Spinal cord (tissue), 10 donors: ENCODE measurements at places on chromosomes 7 and 10. TPM values are rescaled to one million over a fixed set of nuclear protein-coding genes. Genes with fewer than 3 reads are reported as not detected.

The OR2A1 gene
- total RNA-seq = 0.50 TPM

GRCh38 chr10:32367793-32368453 is 21.0 kb upstream of the EPC1 start:
- peak; percentile 79 for DNase-seq

- DNase-seq = no peak
These were observed 14.9 kb downstream of the MAD1L1 start for GRCh38 chr7:2217716-2218443.

DNA sequence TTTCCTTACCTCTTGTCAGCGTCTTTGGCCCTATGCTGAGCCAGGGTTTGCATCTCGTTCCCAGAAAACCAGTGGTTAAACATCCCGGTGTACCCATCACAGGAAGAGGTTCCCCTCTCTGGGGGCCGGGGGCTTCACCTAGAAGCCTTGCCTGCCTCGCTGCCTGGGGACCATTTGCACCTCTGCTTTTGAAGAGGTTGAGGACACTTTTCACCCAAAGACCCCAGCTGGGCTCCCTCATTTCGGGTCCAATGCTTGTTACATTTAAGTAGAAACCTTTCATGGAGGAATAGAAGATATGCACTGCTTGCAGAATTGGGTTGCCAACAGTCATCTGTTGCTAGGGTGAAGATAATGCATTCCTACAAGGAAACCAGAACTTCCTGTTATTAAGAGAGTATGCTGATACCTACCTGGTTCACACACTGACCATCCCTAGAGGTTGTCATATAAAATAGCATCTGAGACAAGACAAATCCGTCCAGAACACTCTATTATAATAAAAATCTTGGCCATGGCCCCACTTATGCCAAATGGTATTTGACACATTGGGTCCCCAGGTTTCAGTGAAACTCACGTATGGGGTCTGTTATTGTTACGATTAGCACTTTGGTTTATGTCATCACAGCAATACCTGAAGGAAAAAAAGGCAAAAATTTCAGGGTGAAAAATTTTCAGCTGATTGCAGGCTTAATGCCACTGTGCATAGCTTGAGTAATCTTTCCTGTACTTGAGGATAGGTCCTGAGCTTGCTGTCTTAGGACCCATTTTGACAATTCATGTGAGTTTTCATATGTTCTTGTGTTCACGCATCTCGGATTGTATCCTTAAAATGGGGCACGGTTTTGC is 917 bp downstream of the ZNF365 start:
- peak; percentile 49 for DNase-seq
